Neural crest cell (in vitro differentiated cells): ENCODE measurements at places on chromosomes 13 and 19.

DNA sequence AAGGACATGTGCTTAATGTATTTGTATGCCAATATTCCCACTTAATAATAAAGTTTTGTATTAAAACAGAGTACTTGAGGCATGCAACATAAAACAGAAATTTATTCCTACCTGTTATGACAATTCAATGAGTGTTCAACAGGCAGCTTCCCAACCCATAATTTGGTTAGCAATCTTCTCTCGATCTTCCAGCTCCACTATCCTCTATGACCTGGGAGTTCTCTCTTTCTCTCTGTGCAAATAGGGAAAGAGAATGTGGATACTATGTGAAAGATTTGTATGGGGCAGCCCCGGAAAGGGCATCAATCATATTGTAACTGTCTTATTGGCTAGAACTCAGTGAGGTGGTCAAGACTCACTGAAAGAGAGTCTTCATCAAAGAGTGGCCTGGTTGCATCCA is 644.9 kb upstream of the PCDH20 start:
- no peak for DNase-seq

GRCh38 chr19:18089726-18090125 is 3.0 kb upstream of the IL12RB1 start:
- DNase-seq = peak; percentile 23

DNA sequence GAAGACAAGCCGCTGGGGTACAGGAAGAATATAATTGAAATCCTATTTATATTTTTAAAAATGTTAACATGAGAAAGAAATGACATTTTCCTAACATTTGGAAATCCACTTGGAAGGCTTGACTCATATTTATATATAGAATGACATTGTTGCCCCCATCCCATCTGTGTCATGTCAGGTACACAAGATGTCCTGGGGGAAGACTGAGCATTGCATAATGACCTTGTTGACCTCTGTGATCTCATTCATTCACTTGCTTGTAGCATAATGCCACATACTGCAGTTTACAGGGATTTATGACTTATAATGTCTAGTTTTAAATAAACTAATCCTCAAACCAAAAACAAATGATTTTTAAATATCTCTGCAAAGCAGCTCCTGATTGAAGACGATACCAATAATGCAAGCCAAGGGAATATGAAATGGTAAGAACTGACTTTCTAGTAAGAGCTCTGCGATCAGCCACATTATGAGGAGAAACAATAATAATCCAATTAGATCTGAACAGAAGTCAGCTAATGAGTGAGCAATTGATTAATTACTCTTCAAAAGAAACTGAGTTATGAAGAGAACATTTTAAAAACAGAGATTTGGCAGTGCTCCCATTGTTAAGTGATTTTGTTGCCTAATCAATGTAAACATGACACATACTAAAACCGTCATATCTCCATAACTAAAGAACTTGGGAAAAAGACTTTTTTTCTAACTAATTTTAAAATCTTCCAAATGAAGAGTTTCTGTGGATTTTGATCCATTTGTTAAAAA is 21.2 kb upstream of the VWA8 start:
- DNase-seq = no peak

DNA sequence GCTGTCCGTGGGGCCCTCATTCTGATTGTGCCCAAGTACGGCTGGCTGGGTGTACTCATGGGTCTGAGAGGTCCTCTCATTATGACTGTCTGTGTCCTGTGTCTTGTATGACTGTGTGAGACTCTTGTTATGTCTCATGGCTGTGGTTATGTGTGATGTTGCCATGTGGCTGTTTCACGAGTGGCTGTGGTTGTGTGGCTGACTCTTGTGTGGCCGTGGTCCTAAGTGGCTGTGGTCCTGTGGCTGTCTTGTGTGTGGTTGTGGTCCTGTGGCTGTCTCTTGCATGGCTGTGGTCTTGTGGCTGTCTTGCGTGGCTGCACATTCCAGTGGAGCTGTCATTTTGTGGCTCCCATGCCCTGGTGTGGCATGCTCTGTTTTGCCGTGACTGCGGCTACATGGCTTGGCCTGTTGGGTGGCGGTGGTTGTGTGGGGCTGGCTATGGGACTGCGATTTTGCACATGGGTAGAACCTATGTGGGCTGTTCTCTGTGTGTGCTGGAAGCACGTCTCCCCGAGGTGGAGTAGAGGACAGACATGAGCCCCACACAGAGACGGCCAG is 2.5 kb downstream of the LYL1 start:
- no peak for DNase-seq

GRCh38 chr19:47729468-47729798 is 15.9 kb upstream of the NOP53 start:
- DNase-seq = no peak

DNA sequence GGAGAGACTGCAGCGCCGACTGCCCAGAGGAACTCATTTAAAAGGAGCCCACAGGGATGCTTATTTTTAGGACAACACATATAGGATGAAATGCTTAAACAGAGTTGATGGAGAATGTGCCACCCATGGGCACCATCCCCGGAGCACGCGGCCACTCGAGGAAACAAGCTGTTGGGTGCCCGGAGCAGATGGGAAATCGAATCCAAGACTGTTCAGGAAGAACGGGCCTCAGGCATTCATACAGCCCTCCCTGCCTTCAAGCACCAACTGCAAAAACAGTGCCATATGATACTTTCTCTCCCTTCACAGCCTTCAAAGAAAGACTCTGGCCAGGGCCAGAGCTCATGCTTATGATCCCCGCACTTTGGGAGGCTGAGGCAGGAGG is 40.2 kb downstream of the RAB20 start:
- DNase-seq = no peak

DNA sequence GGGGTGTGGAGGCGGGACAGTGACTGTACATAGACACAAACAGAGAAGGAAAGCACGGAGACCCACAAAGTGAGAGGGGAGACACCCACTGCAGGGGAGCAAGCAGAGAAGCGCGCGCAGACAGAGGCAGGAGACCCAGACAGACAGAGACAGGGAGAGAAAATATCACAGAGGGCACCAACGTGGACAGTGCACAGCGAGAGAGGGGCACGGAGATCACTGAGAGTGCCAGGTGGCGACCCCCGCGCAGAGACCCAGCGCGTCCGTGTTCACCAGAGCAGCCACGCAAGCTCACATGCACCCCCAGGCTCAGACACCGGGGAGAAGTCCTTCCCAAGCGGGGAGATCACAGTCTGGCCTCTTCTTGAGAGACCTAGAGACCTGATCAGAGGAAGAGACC is 1.4 kb upstream of the CACNG7 start:
- DNase-seq = no peak

DNA sequence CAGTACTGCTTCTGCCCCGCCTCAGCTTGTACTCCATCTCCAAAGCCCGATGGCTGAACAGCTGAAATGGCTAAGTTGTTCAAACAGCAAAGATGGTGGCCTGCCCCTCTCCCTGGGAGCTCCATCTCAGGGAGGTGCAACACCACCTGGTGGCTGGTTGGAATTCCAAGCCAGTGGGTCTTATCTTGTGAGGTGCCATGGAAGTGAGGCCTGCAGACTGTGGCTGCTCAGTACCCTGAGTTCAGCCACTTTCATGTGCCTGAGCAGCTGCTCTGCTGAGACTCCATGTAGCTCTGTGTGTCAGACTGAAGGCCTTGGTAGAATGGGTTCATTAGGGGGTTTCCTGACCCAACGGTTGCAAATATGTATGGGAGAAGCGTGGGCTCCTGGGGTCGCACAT is 67.3 kb upstream of the SPRY2 start:
- no peak for DNase-seq

GRCh38 chr13:47334173-47334572 is 437.3 kb upstream of the HTR2A start:
- no peak for DNase-seq

DNA sequence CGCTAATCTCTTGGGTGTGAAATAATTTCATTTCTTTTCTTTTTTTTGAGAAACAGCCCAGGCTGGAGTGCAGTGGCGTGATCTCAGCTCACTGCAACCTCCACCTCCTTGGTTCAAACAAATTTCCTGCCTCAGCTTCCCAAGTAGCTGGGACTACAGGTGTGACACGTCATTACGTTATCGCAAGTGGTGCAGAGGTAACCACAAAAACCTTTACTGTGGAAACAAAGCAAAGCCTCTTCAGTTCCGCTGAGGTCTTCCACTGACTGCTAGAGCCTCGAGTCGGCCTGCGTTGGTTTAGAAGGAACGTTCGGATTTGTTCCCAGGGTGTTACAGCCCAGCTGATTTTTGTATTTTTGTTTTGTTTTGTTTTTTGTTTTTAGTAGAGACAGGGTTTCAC is 2.0 kb upstream of the ZNF784 start:
- no peak for DNase-seq

- peak; percentile 45 for DNase-seq
Measured at GRCh38 chr19:48393559-48394330, at the start of gene GRIN2D. TSS of gene GRIN2D (plus strand) at chr19:48393668. CDS start at chr19:48398393, 4,725 bp downstream.

GRCh38 chr13:97659602-97660001 is 225.6 kb downstream of the RAP2A start:
- DNase-seq = no peak

DNA sequence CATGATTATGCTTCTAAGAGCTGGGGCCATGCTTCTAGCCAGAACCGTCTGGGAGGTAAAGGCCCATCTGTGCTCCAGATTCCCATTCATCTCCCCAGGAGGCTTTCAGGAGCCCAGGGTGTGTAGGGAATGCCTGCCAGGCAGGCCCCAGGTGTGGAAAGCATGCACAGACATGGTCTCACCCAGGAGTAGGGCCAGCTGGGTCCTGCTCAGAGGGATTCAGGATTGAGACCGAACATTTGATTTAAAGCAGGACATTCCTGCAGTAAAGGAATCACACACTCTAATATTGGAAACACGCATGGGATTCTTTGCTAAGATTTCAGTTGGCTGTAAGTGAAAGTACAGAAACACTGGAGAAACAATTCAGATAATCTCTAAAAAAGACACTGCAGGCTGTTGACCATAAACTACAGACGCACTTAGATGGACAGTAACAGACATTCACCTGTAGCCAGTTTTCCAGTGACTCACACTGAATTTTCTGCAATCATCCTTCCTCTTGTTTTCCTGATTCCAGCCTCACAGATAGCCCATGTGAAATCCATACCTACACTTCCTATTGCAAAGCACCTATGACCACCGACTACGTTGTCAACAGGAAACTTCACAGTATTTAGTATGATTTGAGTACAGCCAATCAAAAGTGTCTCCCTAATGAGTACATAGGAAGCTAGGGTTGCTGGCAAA is 257.8 kb downstream of the TBC1D4 start:
- DNase-seq = no peak

DNA sequence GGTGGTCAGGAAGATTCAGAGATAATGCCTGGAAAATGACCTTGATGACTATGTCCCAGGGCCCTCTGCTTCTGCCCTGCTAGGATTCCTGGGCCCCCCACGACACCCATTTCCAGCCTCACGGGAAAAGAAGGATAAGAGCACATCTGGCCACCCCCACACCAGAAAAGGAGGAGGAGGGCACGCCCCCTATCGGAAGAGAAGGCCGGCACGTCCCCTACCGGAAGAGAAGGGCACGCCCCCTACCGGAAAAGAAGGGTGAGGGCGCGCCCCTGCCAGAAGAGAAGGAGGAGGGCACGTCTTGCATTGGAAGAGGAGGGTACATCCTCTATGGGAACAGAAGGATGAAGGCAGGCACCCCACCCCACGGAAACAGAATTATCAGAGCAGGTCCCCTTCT is 84.3 kb downstream of the IER2 start:
- DNase-seq = peak; percentile 58

DNA sequence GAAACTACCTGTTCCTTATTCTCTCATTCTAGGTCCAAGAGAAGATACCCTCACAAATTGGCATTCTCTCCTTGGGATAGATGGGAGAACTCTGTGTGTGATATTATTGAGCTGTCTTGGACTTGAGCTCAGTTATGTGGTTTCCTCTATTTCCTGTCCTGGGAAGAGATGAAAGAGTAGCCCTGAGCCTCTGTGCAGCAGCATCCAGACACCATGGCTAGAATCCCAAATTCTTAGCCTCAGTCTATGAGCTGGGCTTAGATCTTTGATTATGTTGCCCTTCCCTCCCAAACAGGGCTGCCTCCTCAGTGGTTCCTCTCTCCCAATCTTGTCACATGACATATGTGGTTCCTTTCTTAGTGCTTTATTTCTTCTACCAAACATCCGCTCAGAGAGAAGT is 290.7 kb downstream of the SPRY2 start:
- DNase-seq = no peak

DNA sequence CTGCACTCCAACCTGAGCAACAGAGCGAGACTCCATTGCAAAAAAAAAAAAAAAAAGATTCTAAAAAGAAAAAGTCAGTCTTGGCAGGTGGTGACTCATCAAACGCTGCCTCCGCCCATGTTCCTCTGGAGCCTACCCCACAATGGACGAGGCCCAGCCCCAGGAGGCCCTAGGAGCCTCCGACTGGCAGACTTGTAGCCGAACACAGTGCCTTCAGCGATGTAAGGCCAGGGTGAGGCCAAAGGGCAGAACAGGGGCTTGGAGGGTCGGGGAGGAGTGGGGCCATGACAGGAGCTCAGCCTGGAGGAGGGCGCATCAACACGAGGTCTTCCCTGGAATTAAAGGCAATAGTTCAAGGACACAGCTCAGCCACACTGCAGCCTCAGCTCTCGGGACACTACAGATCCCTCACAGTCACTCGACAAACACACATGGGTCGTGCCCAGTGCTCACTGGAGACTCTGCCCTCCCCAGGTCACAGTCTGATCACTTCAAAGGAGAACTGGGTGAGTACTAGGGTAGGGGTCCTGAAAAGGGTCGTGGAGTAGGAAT is 5.1 kb downstream of the USE1 start:
- DNase-seq = no peak

GRCh38 chr13:75725736-75726135 is 89.6 kb downstream of the LMO7 start:
- no peak for DNase-seq

DNA sequence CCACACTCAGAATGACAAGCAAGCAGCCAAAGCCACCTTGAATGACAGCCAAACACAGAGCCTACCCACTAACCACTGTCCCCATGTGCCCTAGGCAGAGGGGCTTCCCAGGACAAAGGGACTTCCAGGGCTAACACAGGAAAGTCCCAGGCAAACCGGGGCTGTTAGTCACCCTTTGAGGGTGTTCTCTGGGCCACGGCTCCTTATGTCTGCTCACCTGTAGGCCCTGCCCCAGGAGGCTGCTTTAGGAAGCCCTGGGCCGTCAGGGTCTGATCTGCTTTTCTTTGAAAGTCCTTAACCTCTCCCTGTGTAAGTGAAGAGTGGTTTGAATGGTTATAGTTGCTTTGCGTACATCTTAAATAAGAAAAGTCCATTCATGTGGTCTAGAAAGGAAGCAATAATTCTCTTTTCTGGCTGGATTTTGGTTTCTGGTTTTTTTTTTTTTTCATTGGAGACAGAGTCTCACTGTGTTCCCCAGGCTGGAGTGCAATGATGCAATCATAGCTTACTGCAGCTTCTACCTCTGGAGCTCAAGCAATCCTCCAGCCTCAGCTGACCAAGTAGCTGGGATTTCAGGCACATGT is 161.4 kb downstream of the EFNB2 start:
- no peak for DNase-seq

DNA sequence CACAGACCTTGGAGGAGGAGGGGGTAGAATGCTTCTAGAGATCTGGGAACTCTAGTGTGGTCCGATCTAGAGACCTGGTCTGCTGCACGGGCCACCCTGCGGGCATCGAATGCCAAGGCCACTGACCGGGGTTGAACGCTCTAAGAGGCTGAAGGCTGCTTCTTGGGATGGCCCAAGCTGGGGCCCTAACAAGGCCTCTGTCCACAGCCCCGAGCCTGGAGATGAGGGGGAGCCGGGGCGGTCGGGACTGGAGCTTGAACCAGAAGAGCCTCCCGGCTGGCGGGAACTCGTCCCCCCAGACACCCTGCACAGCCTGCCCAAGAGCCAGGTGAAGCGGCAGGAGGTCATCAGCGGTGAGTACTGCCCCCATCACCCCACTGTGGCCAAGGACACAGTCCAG is 15.3 kb downstream of the ARHGEF1 start:
- DNase-seq = no peak

GRCh38 chr19:4229179-4229931 is at the start of gene EBI3:
TSS of gene EBI3 (plus strand) at chr19:4229523. CDS start at chr19:4229551, 28 bp downstream.
- peak; percentile 35 for DNase-seq
